ENCODE measurements at places on chromosomes 3 and 15. TPM values are rescaled to one million over a fixed set of nuclear protein-coding genes. Genes with fewer than 3 reads are reported as not detected.

RTP3 gene
- total RNA-seq: not detected

CEMIP gene
- 13.5 TPM for total RNA-seq

RTP1 gene
- not detected for total RNA-seq

IVD gene
- 12.5 TPM for total RNA-seq

GRM7 gene
- not detected for total RNA-seq

NGLY1 gene
- total RNA-seq: 33.8 TPM

SEMA3G gene
- 9.8 TPM for total RNA-seq

PRTG gene
- total RNA-seq: 0.26 TPM

P3H2 gene
- 35.0 TPM for total RNA-seq

SPG11 gene
- total RNA-seq: 53.9 TPM

CEP19 gene
- total RNA-seq: 1.0 TPM

RBM15B gene
- 26.4 TPM for total RNA-seq

NRG4 gene
- 1.9 TPM for total RNA-seq

STARD9 gene
- 1.9 TPM for total RNA-seq

REC114 gene
- total RNA-seq: not detected

OR4M2 gene
- total RNA-seq: not detected

CCDC33 gene
- not detected for total RNA-seq

WDR93 gene
- total RNA-seq: not detected

MPI gene
- total RNA-seq: 50.7 TPM

SMCO1 gene
- not detected for total RNA-seq

PRKCD gene
- 8.8 TPM for total RNA-seq

GRCh38 chr3:144810160-144810559, 838.5 kb downstream of the DIPK2A start:
- DNase-seq: no peak

GRCh38 chr3:169678122-169678521, 14.6 kb upstream of the MECOM start:
- no peak for DNase-seq

GRCh38 chr3:128814060-128814459, 65.4 kb upstream of the ACAD9 start:
- no peak for DNase-seq

GRCh38 chr15:64430000-64430735, 30.2 kb upstream of the ZNF609 start:
- no peak for DNase-seq

GRCh38 chr3:170522201-170522600, 63.7 kb downstream of the SLC7A14 start:
- DNase-seq: no peak

- no peak for DNase-seq
These were observed 10.5 kb upstream of the HES1 start for GRCh38 chr3:194125442-194125841.

DNA sequence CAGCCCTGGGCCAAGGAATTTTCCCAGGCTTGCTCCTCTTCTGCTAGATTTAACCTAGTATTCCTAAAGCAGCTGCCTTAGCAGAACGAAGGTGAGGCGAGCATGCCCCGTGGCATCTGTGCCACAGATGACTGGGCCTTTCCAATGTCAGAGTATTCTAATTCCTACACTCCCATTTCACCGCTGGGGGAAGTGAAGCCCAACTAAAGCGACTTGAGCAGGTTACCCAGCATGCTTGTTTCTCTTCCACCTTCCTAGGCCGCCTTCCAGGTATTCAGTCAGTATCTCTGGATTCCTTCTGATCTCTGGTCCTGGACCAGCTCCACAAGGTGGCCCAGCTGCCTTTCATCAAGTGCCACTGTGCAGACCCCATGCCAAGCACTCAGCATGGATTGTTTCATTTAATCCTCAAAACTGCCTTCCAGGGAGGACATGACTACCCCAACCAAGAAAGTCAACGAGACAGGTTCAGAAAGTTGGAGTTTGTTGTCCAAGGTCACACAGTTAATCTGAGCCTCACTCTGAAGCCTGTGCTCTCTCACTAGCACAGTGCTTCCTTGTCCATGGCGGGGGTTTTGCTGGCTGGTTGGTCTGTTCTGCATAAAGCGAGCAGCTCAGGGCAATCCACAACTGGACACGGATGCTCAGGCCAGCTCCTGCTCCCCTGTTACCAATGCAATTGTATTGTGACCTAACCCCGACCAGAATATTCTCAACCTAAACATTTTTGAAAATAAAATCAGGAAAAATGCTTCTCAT, 15.1 kb downstream of the MYO5C start:
- DNase-seq: no peak

- DNase-seq: no peak
These were observed 242.8 kb upstream of the ICE2 start for GRCh38 chr15:60721707-60722106.

DNA sequence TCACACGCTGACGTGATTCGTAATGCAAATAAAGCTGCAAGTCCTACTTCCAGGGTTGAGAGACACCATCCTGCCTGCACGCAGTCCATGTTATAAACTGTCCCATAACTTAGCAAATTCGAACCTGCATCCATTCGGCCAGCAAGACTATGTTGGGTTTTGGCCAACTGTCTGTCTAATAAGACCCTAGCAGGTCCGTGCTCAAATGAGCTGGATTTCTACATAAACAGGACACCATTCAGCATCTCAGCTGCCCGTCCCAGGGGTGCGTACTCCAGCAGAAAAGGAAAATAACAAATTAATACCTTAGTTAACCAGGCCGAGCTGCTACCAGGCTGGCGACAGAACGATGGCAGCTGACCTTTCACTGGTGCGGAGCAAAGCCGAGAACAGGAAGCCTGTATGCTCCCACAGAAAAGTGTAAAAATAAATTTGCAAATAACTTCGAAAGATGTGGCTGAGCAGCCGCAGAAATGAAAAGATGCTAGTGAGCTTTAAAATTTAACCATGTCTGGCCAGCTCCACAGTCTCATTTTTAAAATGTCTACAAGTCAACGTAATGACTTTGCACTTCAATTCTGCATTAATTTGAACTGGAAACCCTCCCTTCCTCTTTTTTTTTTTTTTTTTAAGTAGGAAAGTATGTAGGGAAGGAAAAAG, 97.1 kb upstream of the SNRPA1 start:
- no peak for DNase-seq

- DNase-seq: no peak
These were observed 21.1 kb upstream of the IQCF6 start for GRCh38 chr3:51799879-51800749.

- no peak for DNase-seq
These were observed 372.1 kb downstream of the LPP start for GRCh38 chr3:188526057-188526456.

DNA sequence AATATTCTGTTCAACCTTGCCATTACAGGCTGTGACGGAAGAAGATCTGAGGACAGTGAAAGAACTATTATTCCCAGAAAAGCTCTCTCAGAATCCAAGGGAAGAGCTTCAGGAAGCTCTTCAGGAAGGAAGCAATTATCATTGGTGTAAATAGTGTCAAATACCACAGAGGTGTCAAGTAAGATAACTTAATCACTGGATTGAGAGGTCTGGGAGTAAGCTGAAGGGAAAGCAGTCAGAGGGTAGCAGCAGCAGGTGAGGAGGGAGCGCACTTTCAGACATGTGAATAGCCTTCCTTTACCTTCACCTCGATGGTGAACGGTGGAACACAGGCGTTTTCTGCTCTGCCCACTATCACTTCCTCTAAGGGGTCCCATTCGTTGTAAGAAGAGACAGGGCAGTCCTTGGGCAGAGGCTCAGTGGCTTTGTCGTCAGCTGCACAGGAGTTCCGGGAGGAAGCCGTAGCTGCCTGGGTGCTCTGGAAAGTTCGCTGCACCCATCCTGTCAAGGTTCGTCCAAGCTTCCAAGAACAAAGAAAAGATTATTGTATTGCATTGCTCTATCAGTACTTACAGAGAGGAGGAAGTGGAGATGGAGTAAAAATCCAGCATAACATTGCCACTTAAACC, 1.9 kb downstream of the GATM start:
- DNase-seq: no peak

GRCh38 chr3:145116769-145117168, 1044.2 kb downstream of the PLOD2 start:
- DNase-seq: no peak

GRCh38 chr3:46380471-46381221, 9.9 kb downstream of the CCR5 start:
- no peak for DNase-seq

- no peak for DNase-seq
These were observed 10.8 kb downstream of the ZNF774 start for GRCh38 chr15:90362936-90363212.

- DNase-seq: no peak
These were observed 19.4 kb upstream of the UBE2E2 start for GRCh38 chr3:23183731-23184130.

DNA sequence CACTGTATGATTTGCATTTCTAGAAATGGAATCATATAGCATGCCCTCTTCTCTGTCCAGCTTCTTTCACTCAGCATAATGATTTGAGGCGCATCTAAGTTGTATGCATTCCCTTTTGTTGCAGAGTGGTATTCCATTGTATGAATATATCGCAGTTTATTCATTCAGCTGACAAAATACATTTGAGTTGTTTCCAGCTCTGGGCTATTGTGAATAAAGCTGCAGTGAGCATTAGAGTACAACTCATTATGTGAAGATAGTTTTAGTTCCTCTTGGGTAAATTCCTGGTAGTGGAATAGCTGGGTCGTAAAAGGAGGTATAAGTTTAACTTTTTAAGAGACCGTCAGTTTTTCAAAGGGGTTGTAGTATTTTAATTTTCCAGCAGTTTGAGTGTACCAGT, 38.5 kb upstream of the POLR2M start:
- no peak for DNase-seq

DNA sequence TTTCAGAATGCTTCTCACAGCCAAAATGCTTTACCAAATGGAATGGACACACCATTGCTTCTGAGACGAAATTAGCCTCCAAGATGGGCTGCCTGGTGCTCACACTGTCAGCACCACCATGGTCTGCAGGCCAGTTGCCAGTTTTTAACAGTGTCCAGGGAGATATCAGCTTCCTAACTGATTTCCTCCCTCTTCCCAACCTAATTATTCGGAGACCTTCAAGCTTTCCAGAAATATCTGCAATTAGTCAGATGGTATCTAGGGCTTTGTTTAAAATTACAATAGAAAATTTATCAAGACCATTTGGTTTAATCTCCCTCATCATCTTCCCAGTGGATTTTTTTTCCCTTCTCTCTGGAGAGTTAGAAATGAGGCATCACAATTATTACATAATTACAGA, 287.5 kb downstream of the ZPLD1 start:
- no peak for DNase-seq

DNA sequence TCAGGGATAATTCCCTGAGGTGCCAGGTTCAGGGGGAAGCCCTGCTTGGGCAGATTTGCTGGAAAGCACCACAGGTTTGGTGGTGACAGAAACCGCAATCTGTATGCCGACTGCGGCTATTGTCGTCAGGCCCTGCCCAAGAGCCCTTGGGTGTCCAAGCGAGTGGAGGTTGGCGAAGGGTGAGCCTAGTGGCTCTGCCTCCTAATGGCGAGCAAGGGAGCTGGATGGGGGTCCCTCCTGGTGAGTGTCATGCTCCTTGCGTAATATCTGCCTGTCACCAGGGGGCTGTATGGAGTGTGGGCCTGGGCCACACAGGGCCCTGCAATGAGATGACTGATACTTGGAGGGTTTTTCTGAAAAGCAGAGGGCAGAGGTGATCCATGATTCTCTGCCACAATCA, 101.6 kb downstream of the EPHB1 start:
- no peak for DNase-seq

DNA sequence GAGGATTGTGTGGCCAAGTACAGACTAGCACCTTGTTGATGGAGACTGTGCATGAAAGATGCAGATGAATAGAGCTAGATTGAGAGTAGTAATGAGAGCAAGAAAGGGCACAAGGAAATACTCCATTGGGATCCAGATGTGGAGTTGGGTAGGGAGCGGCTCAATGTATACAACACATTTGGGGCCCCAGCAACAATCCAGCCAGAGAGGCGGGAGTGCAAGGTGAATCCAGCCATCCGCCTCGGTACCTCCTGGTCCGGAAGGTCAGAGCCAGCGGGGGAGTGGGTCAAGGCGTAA, 9.0 kb downstream of the ISL2 start:
- no peak for DNase-seq

- DNase-seq: no peak
These were observed 77.4 kb downstream of the ZBBX start for GRCh38 chr3:167302678-167303077.

GRCh38 chr3:108403686-108404345, 106.6 kb downstream of the MYH15 start:
- no peak for DNase-seq

- no peak for DNase-seq
These were observed 33.5 kb downstream of the HERC1 start for GRCh38 chr15:63800241-63800640.

DNA sequence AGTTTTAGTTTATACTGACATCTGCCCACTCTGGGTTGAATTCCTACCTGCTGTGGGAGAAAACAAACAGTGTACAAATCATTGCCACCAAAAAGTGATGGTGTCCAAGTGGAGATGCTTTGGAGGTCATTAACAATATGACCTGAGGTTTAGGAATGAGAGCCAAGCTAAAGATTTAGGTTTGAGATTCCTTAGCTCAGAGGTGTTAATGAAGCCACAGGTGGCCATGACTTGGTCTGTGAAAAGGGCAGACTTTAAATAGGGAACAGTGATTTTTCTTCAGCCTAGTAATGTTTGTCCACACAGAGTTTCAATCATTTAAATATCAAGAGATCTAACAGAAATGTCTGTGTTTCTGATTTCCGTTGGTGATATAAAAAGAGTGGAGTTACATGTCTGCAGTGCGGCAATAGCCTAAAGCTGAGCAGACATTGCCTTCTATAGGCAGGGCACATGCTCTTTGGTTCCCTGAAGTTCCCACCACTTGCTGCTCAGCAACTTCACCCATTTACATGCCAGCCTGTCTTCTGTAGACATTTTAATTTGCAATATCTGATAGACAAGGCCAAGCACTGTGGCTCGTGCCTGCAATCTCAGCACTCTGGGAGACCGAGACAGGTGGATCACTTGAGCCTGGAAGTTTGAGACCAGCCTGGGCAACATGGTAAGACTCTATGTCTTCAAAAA, 423.2 kb downstream of the IL5RA start:
- DNase-seq: no peak

GRCh38 chr3:171812811-171813210, 2.5 kb upstream of the PLD1 start:
- DNase-seq: no peak

GRCh38 chr3:161413127-161413854, 42.0 kb upstream of the SPTSSB start:
- no peak for DNase-seq

GRCh38 chr3:33668618-33669017, 49.4 kb downstream of the CLASP2 start:
- no peak for DNase-seq

DNA sequence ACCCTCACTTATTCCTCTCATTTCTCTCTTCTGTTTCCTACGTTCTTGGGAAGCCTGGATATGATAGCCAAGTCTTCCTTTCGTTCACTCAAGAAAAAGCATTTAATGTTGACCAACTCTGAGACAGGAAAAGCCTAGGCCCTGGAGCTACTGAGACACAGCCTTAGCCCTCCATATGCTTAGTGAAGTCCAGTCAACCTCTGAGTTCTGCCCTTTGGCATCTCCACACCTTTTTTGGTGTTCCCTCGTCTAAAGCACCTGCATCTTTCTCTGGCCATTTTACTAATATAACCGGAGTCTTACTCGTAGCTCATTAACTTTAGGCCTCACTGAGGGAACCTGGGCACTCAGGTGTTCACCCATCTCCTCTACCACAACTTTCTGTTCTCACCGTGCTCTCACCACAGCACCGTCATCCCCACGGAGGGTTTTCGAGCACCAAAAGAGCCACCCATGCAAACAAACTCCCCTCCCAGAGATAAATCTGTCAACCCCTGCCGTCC, 632 bp downstream of the MTHFS start:
- no peak for DNase-seq
